ENCODE measurements at places on chromosomes 3 and 15.

- no peak for DNase-seq
These were observed at the start of gene SLC6A1 for GRCh38 chr3:10992017-10992942. Gene SLC6A1, plus strand, starts transcription at chr3:10992748. Its CDS starts 24,464 bp downstream, at chr3:11017212.

- no peak for DNase-seq
These were observed 21.6 kb downstream of the SNX33 start for GRCh38 chr15:75669191-75669878.

DNA sequence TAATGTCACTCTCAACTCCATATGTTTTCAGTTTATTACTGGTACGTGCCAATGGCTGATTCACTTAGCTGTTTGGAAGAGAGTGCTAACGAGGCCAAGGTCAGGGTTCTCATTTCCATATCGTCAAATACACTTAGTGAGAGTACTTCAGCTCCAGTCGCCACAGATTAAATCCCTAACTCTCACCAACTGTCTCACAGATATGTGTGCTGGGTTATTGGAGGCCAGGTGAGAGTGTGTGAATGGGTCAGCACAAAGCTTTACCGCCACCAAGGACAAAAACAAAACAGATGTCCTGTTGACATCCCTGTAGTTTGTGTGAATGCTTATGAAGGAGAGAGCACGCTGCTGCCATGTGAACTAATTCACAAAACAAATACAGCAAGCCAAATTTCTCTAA is 133.5 kb upstream of the TBL1XR1 start:
- no peak for DNase-seq

DNA sequence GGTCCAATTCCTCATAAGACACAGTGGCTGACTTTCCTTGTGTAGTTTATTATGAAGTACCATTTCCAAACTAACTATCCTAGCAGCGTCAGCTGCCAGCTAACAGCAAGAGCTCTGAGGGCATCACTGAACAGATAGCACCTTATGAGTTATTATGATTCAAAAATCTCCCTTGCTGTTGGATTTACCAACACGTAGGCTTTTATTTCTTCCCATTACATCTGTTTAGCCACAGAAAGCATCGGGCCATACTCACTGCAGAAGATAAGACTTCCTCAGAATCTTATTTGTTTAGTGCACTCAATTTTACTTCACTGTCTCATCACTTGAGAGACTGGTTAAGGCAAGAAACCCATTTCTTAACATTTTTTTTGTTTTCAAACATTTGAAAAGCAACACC is 16.2 kb downstream of the CLDN1 start:
- DNase-seq = no peak

DNA sequence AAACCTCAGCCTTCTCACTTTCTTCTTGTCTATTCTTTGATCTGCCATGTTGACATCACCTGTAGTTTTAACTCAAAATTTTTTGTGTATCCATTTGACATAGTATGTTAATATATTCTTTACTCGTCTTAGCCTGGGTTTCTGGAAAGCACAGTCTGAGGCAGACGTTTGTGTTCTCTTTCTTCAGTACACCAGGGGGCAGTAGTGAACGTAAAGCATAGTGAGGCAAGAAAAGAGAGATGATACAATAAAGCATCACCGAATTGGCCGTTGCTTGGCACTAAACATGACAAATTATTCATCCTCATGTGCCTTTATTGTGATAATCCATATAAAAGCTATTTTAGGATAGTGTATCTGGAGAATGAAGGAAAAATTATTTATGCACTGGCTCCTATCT is 141.0 kb upstream of the MYRIP start:
- no peak for DNase-seq

DNA sequence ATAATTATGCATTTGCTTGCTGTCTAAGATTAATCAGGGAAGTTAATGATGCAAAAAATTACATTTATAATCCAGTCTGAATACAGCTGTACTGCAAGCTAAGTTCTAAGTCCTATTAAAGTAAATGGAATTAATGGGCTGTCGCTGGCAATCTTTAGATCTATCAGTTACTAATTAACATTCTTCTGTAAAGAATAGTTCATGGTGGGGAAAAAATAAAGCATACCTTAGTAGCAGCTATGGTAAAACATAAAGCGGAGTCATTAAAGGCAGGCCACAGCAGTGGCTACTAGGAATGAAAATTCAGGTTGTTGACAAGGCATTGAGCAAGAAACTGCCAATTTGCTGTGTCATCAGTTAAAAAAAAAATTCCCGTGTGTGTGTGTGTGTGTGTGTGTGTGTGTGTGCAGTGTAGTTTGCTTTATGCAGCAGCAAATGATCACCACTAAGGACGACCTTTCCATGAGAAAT is 129.8 kb downstream of the ZNF385D start:
- DNase-seq = no peak

- no peak for DNase-seq
These were observed 29.4 kb upstream of the TMEM45A start for GRCh38 chr3:100463002-100463401.

DNA sequence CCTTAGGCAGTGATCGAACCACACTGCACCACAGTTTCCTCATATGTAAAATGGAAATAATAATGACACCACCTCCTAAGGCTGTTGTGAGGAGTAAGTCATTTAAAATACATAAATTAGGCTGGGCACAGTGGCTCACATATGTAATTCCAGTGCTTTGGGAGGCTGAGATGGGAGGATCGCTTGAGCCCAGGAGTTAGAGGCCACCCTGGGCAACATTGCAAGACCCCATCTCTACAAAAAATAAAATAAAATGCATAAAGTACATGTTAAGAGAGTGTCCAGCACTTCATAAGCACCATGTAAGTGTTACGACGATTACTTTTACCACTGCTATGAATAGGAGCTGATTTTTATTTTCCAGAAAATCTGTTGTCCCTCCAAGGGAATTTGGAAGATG is 440.0 kb downstream of the FOXP1 start:
- DNase-seq = no peak

DNA sequence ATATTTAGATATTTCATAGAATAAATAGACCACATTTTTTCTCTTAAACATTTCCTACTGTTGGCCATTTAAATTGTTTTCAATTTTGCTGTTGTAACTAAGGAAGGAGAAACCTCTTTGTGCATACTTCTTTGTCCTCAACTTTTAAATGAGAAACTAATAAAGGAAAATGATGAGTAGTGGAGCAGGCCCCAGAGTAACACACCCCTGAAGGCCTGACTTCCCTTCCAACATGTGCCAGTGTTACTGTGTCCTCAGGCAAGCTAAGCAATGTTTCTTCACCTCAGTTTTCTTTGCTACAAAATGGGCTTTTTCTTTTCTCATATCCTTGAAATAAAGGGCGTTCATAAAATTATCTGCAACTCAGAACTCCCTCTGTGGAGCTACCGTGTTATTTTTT is 53.7 kb downstream of the RPL22L1 start:
- no peak for DNase-seq

GRCh38 chr15:81050259-81050658 is 49.5 kb downstream of the TLNRD1 start:
- DNase-seq = no peak

DNA sequence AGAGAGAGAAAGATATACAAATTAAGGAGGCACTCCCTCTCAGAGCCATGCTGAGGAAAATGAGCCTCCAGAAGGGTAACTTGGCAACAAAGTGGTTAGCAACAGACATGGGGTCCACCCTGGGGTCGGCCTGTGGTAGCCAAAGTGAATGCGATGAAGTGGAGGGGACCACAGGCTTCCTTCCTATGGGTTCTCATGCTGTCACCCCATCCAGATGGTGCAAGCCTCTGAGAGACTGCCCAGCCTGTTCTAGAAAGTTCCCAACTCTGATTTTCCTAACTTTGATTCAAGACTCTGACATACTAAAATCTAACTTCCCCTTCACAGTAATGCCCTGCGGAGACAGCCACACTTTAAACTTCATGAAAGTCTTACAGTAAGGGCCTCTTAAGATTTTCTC is 18.2 kb upstream of the LACTB start:
- DNase-seq = no peak

DNA sequence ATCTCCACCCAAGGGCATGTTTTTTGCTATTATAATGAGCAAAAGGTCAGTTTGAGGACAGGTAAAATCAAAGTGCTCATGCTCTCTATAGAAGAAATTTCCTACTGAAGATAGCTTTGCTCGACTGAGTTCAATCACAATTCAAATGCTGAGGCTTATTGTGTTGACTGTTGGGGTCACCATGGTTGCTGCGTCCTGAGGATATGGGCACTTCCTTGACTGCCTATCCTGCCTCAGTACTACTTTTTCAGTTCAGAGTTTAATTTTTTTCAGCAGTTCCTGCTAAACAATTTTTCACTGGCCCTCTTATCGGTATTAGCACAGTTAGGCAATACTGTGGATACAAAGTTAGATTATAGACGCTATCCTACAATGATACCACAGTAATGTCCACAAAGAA is 3.8 kb upstream of the CMTM6 start:
- no peak for DNase-seq

- DNase-seq = no peak
These were observed 357.6 kb downstream of the MCTP2 start for GRCh38 chr15:94588993-94589392.

- no peak for DNase-seq
These were observed 16.0 kb upstream of the MEGF11 start for GRCh38 chr15:66269326-66270090.

GRCh38 chr3:193960487-193961274 is 175.3 kb upstream of the HES1 start:
- no peak for DNase-seq

DNA sequence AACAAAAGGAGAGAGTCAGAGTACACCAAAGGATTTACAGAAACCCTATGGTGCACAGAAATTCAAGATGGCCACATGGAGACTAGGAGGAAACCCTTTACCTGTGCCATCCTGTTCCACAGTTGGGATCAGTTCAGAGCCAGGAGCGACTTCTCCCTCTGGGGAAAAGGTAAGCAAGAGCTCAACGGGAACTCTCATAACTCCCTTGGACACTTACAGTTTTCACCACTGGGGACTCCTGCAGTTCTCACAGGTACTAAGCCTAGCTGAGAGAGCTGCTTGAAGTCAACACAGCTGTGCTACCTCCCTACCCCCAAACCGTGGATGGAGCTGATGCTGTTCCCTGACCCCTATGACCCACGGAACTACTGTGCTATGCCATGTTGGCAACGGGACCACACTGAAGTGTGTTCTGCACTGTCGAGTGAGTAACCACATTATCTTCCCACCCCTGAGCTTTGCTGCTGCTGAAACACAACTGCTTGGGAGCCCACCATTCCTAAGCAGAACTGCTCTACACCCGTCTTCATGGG is 606.8 kb downstream of the GBE1 start:
- no peak for DNase-seq

- no peak for DNase-seq
These were observed 8.3 kb downstream of the CD200R1 start for GRCh38 chr3:112966633-112967032.

GRCh38 chr15:58873267-58873666 is 60.2 kb downstream of the SLTM start:
- no peak for DNase-seq

DNA sequence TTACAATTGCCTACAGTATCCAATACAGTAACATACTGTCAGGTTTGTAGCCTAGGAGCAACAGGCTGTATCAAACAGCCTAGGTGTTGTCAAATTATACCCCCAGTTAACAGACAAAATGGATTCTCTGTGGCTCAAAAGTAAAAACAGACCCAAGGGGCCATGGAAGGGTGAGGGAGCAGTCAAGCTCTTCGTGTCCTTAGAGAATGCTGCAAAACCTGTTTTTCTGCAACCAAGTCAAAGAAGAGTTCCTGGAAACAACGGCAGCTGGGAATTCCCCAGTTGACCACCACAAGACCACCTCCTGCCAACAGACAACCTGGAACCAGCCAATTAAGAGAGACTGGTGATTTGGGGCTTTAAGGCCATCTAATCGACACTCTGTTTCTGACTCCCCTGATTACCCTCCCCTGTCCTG is 11.1 kb upstream of the THUMPD3 start:
- no peak for DNase-seq

DNA sequence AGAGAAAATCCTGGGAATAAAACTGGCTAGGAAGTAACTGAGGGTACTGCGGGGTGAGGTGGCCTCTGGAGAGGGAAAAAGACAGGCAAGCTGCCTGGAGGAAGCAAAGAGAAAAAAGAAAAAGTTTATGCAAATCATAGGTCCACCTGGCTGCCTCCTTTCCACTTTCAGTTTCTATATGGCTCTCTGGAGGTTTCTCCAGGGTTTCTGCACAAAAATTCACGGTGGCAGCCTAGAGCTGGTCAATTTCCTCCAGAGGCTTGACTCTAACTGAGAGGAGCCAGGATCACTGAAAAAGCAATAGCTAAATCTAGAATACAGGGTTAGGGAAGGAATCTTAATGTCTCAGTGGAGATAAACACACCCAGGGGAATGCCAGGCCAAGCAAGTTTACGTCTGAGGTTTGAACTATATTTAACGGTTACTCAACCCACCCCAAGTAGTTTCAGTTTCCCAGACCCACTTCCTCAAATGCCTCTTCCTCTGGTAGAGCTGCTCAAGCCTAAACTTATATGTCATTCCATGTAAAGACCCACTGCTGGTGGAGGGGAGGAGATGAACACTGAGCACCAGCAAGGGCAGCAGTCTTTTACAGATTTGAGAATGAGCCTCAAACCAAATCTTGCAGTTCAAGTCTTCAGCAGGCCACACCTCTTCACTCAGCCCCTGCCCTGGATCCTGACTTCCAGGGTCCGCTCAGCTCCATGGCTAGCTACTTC is 5.7 kb downstream of the LYSMD2 start:
- no peak for DNase-seq

DNA sequence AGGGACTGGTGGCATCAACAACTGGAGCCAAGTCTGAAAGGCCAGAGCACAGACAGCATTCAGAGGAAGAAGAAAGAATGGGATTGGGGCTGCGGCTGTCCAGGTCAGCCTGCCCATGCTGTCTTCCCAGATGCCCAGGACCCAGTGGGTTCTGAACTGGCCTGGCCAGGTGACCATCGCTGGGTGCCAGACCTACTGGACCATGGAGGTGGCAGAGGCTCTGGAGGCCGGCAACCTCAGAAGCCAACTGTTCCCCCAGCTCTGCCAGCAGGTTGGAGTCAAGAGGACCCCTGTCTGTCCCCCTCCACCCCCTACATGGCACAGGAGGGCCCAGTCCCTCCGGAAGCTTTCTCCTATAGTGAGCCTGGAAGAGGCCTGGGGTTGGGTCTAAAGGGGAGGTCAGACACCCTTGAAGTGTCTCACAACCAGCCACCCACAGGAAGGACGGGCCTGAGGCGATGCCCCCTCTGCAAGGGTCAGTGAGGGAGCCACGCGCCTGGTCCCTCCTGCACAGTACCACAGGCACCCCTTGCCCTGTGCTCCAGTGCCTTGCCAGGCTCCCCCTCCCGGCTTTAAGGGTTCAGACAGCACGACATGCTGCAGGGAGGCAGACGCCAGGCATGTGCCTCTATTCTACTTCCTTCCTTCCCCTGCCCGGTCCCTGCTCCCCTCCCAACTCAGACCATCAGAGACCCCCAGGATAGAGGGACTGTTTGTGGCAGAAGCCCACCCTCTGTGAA is 43.2 kb downstream of the DNAH1 start:
- DNase-seq = no peak

DNA sequence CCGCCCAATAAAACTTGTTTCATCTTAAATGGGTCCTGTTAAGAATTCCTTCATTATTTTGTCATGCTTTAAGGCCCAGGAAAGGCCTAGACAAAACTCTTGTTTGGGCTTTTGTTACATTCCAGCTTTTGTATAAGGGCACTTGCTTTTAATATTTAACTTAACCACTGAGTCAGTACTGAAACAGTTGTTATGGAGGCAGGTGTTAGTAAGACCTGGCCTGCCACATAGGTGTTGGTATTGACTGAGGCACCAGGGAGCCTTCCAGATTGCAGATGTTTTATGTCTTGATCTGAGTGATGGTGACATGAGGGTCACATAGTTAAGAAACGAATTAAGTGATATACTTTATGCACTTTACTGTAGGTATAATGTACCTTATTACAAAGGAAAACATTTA is 274.9 kb upstream of the TGFBR2 start:
- DNase-seq = no peak
